ENCODE measurements at places on chromosomes 4 and X.

GRCh38 chr4:152346979-152347378 is 188.9 kb downstream of the FBXW7 start:
- no peak for DNase-seq

DNA sequence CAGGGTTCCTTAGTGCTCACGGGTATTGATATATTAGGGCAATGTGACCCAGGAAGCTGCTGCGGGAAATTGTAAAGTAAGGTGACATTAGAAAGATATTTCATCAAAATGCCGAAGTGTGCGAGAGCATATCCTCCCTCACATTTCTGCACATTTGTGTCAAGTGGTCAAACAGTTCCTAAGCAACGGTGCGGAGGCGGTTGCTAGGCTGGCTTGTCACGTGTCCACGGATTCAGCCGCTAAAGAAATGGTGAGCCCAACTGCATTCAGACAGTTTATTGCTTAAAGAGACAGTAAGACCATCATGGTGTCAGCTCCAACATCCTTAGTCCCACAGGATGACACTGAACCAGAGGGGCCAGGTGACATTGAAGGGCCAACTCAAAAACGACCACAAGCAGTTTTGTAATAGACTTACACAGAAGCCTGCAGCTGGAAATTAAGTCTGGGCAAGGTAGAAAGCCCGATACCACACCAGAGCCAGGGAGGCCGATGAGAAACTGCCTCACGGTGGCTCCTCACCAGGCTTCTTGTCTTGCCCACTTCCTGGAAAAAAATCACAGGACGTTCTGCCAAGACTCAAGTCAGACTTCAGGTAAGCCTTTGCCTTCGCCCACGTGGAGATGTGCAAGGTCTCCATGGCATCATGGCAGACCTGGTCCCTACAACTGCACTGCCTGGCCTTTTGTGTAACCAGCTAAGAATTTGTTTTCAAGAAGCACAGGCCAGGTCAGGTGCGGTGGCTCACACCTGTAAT is 50.4 kb downstream of the USP11 start:
- DNase-seq: peak; percentile 35

DNA sequence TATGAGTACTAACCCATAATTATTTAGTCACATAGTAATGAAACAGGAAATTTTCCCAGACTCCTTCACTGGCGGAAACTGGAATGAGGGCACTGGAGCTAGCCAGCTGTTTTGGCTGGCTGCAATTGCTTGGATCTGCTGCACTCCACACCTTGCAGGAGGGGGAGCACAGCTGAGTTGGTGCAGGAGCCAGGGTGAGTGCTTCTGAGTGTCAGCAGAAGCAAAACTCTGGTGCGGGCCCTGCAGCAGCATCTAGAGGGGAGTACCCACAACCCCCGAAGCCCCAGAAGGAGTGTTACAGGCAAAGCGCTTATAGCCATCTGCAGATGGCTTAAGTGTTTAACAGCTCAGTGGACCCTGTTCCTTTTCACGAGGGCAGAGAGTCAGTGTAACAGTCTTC is 96.1 kb downstream of the RPA4 start:
- no peak for DNase-seq

GRCh38 chr4:78410676-78411075 is 140.9 kb upstream of the ANXA3 start:
- peak; percentile 44 for DNase-seq

DNA sequence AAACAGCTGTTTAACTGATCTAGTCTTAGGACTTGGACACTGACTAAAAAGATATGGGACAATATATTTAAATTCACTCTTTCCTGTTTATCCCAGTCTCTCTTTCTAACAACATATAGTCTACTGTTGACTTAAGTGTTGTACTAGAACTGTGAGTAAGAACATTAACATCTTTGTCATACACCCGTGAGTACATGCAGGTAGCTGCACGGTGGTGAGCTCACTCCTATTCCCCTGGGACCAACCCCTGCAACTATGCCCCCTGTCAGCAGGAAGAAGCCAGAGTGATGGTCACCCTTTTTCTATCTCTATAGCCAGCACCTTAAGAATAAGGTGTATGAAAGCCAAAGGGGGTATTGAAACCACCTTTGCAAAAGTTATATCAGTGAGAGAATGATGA is 17.6 kb downstream of the TBL1X start:
- DNase-seq: no peak

- no peak for DNase-seq
Observed at GRCh38 chr4:41319553-41319952, 62.8 kb downstream of the UCHL1 start.

DNA sequence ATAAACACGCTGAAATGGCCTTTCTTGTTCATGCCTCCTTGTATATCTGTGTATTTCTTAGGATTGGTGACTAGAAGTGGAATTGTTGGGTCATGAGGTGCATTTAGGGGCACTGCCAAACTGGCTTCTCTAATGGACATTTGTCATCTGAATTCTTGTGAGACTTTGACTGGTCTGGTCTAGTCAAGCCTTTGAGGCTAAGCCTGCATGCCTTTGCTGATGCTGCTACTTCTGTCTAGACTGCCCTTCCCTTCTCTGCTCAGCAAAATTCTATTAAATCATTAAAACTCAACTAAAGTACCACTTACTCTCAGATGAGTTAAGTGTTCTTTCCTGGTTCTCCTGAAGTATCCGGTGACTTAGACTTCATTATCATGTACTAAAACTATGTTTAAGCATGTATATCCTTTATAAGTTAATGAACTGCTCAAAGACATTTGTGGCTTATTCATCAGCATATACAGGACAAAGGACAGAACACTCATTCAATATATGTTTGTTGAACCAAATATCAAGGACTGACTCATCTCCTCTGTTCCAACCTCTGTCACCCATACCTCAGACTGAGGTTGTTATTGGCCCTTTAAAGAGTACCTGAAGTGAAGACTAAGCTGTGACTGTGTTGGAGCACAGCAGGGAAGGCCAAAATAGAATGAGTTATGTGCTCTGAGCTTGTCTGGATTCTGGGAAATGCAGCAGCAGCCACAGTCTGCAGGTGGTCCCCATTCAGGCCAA is 9.0 kb downstream of the TCEAL1 start:
- peak; percentile 8 for DNase-seq

DNA sequence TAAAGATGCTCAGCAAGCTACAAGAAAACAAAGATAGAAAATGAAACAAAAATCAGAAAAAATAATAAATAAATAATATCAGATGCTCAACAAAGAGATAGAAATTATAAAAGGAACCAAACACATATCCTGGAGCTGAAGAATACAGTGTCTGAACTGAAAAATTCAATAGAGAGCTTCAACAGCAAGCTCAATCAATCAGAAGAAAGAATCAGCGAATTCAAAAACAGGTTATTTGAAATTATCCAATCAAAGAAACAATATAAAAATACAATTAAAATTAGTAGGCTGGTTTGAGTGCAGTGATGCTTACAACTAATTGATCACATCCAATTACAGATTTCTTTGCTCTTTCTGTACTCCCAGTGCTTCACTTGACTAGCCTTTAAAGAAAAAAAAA is 40.8 kb upstream of the FOXR2 start:
- DNase-seq: no peak

GRCh38 chr4:149933883-149934282 is 118.2 kb upstream of the IQCM start:
- peak; percentile 8 for DNase-seq

- no peak for DNase-seq
Observed at GRCh38 chrX:43552156-43552555, 103.9 kb upstream of the MAOA start.

- no peak for DNase-seq
Observed at GRCh38 chr4:54909961-54910360, 215.4 kb downstream of the KDR start.

GRCh38 chrX:53190363-53190960 is 34.5 kb downstream of the KDM5C start:
- DNase-seq: no peak

- DNase-seq: no peak
Observed at GRCh38 chrX:152876931-152877840, 20.7 kb upstream of the ZNF185 start.

- DNase-seq: peak; percentile 39
Observed at GRCh38 chrX:18886344-18887161, 97.4 kb downstream of the PHKA2 start.

- DNase-seq: peak; percentile 13
Observed at GRCh38 chrX:15973299-15973698, 118.7 kb upstream of the AP1S2 start.

DNA sequence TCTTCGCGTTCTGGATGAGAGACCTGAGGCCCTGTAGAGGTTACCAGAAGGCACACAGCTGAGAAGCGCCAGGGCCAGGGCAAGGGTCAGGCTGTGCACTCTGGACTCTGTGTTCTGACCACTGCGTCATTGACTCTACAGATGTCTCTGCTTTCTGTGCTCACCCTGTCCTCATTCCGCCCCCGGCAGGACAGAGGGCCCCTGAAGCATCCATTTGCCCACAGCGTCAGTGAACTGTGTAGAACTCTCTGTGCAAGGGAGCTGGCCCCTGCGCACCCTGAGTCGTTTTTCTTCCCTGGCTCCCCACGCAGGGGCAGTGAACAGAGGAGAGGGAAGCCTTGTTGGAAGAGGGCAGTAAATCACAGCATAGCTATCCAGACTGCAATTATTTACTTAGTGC is 6.1 kb upstream of the WAS start:
- DNase-seq: no peak

GRCh38 chrX:111719426-111720210 is 38.6 kb downstream of the ALG13 start:
- DNase-seq: no peak

- DNase-seq: no peak
Observed at GRCh38 chr4:152921284-152921683, 14.8 kb upstream of the FHDC1 start.

GRCh38 chr4:4719436-4719835 is 140.0 kb upstream of the MSX1 start:
- DNase-seq: peak; percentile 37

DNA sequence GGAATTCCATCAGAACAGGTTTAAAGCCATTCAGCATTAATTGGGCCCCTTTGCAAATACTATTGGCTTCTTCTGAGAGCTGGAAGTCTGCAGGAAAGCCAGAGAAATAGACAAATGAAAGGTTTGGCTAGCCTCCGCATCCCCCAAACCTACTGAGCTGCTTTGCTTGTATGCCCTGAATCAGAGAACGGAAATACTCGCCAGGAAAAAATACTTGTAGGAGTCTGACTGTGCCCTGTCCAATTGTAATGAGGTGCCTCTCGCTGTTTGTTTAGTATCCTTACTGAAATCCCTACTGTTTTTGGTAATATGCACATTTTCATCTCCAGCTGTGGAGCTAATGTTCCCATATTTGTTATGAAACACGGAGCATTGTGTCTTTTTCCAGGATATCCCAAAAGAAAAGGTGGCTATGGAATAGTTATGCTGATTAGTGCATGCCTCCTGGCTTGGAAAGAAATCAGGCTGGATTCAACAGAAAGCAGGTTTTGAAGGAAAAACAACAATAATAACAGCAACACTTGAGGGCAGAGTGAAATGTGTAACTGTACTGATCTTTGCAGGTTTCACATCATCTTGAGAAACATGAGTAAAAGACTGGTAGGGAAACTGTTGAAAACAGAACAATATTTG is 50.7 kb upstream of the NLGN4X start:
- DNase-seq: no peak
